ENCODE measurements at places on chromosomes 13 and 19.

DNA sequence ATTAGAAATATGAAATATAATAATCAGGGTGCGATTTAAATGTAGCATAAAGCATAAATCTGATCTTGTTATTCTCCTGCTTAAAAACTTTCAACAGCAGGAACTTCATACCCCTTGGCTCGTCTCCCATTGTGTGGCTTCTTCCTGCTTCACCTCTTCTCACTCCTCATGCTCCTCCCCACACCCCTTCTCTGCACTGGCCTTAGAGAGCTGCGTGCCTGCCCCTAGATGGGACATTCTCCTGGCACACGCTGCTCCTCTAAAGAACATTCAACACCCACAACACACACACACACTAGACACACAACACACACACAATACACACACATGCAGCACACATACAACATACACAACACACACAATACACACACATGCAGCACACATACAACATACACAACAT is 104.6 kb upstream of the RAP2A start:
- no peak for DNase-seq

- no peak for DNase-seq
These were observed 65.3 kb upstream of the ZNF681 start for GRCh38 chr19:23823952-23824389.

DNA sequence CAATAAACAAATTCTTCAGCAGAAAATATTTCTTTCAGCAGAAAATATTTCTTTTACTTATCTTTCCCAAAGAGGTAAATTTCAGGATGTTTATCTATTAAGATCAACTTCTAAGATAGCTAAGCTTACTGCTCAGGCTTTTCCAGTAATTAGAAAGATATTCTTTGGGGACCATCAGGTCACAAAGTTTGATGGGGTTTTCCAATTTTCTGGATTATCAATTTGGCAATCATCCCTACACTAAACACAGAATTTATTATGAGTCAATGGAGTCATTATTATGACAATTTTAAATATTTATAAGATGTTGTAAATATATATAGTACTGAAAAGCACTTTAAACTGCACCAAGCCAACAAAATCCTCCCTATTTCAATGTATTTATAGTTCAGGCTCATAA is 137.6 kb downstream of the AKAP11 start:
- no peak for DNase-seq

DNA sequence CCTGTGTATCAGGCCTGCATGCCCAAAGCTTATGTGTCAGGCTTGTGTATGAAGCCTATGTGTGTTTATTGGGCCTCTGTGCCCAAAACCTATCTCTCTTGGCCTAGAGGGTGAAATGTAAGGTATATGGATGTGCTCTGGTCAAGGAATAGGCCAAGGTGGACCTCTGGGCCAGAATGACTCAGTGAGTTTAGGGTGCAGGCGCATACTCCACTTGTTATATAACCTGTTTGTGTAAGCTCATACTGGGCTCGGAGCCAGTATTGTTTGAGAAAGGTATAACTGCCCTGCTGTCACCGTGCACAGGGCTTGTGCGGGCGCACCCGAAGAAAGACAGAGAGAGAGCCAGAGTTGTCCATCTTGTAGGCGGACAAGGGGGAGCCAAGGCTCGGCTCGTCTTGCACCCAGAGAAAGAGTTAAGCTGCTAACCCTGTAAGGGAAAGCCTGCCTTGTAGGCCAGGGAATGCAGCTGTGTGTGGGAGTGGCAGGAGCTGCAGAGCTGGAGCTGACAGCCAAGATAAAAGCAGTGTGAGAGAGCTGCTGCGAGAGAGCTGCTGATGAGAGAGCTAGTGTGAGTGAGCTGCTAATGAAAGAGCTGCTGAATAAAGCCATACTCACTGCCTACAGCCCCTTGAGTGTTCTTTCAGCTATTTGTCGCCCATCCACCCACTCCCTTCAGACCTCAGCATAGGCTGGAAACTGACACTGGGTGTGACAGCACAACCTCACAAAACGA is 43.4 kb upstream of the N4BP2L1 start:
- DNase-seq: peak; percentile 61

GRCh38 chr13:51222037-51222685 is at the start of gene FAM124A:
FAM124A (plus strand) TSS chr13:51222398; CDS start chr13:51222502, 104 bp downstream.
- DNase-seq: peak; percentile 66

GRCh38 chr19:37966662-37967231 is 59.7 kb downstream of the SIPA1L3 start:
- DNase-seq: no peak

DNA sequence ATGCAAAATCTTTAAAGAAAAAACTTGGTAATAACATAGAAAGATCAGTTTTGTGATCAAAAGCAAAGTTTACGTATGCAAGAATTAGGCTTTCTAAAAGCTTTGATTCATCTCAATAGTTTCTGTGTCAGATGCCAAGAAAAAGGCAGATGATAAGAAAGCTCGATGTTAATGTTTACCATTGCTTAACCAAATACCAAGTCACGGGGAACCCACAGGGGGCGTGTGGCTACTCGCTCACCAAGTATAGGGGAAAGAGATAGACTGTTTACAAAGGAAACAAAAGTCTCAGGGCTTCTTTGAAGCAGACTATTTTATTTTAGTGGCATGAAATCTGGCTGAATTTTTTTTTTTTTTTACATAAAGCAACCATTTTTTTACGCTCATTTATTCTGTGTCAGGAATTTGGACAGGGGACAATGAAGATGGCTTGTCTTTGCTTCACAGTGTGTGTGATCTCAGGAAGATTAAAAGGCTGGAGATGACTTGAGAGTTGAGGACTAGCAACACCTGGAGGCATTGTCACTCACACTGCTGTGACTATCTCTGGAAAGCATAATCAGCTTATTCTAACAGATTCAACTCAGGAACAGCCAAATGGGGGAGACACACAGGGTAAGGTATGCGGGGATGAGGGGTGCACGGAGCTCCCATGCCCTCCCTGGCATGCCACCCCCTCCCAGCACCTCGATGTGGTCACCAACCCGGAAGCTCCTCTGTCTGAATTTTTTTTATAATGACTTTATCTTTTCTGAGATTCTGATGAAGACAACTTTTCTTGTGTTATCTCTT is 24.9 kb downstream of the RCBTB1 start:
- DNase-seq: no peak

- no peak for DNase-seq
These were observed 741.0 kb downstream of the UQCRFS1 start for GRCh38 chr19:28471731-28472510.

GRCh38 chr19:31181535-31181934 is 167.7 kb downstream of the TSHZ3 start:
- no peak for DNase-seq

DNA sequence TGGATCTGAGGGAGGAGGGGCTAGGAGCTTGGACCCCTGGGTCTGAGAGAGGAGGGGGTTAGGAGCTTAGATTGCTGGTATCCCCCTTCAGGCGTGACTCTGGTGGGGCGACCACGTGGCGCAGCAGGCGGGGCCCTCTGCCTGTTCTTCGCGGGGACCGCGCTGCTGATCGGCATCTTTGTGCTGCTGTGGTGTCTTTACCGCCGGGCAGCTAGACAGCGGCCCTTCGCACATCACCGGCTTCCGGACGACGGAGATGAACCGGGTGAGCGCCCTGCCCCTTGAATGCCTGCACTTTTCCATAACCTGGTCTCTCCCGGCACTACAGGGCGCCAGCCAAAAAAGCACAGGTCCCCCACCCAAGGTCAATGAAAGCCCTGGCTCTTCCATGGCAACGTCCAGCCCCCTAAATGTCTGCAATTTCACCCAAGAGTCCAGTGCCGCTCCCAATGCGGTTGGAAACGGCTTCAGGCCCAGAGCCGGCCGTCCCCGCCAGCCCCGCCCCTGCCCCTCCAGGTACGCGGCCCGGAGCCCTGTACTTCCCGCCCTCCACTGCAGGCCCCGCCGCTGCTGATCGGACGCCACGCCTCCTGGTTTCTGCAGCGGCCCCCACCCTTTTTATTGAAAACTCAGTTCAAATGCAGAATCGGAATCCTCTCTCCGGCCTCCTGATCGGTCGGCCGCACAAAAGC is 2.8 kb downstream of the GFY start:
- no peak for DNase-seq

GRCh38 chr19:48461982-48462655 is 6.7 kb downstream of the KCNJ14 start:
- no peak for DNase-seq

- DNase-seq: no peak
These were observed 1.6 kb downstream of the MISP3 start for GRCh38 chr19:14073925-14074838.

DNA sequence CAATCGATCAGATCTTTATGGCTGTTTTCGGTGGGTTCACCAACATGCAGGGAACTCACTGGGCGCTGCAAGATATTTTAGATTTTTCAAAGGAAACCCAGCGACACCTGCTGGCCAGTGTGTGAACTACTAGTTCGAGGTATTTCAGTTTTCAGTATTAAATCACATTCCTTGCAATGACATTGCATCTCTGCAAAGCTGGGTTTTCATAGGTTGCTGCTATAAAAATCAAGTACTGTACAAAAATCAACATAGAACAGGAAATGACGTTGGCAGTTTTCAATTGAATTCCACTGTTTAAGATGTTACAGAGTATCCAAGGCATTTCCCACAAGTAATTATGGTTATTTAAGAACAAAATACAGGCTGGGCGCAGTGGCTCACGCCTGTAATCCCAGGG is 17.6 kb downstream of the LIG1 start:
- peak; percentile 46 for DNase-seq

- DNase-seq: no peak
These were observed 4.5 kb upstream of the OLFM2 start for GRCh38 chr19:9940778-9941177.

DNA sequence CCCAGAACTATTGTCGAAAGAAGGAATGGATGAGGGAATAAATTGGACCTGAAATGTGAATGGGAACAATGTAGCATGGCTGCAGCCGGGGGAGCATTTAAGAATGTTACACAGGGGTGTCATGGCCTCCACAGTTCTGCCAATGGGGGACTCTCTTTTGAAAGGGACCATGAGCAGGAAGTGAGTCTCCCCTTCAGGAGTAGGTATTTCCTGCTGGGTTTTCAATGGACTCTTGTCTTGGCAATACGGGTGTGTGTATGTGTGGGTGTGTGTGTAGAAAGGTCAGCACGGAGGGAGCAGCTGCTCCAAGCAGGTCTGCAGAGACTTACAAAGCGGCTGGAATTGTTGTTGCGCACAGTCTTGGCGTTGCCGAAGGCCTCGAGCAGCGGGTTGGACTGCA is 24.4 kb downstream of the MYO1F start:
- no peak for DNase-seq

DNA sequence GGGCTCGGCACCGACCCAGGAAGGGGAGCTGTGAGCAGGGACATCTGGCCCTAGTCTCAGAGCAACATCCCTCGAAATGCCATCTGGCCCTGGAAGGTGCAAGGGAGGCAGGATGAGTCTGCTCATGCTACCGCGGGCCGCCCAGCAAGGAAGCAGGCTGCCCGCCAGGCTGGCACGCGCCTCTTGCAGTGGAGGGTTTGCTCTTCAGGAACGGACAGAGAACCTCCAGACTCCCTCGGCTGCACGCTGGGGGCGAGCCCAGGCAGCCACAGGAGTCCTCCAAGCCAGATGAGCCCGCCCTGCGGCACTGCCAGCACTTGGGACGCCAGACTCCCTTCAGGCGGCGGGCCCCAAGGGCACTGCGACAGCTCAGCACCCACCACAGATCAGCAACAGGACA is 10.1 kb upstream of the ATP8B3 start:
- DNase-seq: no peak

DNA sequence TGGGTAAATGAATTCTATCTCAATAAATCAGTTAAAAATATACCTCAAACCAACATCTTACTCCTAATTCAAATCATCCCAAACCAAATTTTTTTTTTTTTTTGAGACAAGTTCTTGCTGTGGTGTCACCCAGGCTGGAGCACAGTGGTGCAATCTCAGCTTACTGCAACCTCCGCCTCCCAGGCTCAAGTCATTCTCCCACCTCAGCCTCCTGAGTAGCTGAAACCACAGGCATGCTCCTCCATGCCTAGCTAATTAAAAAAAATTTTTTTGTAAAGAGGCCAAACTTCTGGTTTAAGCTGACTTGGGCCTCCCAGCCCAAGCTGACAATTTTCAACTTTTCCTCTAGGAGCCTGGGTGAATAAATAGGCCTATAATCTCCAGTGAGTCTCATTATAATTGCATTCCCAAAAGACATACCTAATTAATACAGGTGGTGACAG is 22.1 kb upstream of the OLFM2 start:
- DNase-seq: no peak

DNA sequence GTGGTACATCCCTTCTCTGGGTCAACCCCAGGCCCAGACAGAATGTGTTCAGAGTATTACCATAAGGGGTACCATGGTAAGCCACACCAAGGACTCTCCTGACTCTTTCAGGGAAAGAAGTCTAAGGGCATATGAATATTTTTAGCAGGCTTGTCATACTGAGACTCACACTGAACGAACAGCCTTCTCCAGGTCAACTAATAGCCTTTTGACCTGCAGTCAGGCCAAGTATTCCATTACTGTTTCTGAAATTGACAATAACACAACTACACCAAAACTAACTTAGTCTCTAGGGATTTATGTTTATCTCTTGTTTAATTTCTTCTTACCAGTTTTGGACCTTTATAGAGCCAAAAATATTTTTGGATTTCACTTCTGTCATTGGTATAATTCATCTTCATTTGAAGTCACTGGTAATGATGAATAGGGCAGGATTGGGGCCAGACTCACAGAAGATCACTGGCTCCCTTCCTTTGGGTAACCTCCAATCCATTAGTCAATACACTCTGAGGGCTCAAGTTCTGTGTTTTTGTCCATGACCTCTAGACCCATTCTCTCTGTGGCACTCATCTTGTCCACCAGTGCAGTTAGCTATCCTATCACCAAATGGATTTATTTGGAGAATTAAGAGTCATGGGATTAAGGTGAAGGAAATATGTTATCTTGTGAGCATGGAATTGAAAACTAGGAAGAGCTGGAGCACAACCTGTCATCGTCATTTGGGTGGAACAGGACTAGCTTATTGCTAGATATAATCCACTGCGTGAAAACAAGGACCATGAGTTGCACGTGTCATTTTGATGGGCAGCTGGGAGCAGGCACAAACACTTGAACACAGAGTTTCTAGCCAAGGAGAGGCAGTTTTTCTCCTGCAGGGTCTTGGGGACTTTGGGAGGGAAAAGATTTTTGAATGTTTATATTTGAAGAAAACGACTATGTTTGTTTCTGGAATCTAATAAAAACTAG is 313.3 kb downstream of the DCLK1 start:
- no peak for DNase-seq

- DNase-seq: no peak
These were observed 357.7 kb upstream of the TSHZ3 start for GRCh38 chr19:31706691-31707620.

DNA sequence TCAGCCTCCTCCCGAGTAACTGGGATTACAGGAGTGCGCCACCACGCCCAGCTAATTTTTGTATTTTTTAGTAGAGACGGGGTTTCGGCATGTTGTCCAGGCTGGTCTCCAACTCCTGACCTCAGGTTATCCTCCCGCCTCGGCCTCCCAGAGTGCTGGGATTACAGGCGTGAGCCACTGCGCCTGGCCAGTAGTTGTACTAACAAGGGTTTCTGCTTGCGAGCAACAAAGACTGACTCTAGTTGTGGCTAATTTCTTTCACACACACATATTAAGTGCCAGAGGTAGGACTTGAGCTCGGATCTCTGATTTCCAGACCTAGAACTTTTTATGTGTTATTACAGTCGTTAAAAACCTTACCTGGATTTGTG is 635 bp upstream of the PCCA start:
- no peak for DNase-seq

Measured in heart left ventricle (tissue), 16 donors.